ENCODE measurements at places on chromosomes 2 and 18.

GRCh38 chr2:37232131-37232933, 874 bp downstream of the NDUFAF7 start:
- DNase-seq, result peak; percentile 41

- DNase-seq, result no peak
These were observed 47.2 kb downstream of the EIF2AK3 start for GRCh38 chr2:88580088-88580487.

- peak; percentile 6 for DNase-seq
These were observed 111.4 kb upstream of the PGAP1 start for GRCh38 chr2:197037863-197038398.

DNA sequence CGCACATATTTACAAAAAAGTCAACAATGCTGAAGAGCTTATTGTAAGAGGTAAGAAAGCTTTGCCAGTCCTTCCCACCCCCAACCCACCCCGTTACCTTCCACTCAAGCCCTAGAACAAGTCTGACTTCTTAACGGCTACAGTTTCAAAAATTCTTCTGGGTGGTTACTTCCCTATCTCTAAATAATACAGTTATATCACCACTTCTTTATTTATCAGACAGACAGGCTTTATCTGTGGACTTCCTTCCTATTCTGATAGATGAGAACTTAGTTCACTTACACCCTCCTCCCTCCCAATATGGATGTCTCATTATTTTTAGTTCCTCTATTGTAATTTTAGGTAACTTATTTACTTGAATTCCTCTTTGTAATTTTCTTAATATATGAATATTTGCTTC, 26.7 kb upstream of the ACTR3 start:
- DNase-seq, result no peak

GRCh38 chr18:23211146-23211545, 75.9 kb downstream of the CABLES1 start:
- DNase-seq, result no peak

GRCh38 chr18:6355789-6356589, 58.7 kb downstream of the L3MBTL4 start:
- no peak for DNase-seq

DNA sequence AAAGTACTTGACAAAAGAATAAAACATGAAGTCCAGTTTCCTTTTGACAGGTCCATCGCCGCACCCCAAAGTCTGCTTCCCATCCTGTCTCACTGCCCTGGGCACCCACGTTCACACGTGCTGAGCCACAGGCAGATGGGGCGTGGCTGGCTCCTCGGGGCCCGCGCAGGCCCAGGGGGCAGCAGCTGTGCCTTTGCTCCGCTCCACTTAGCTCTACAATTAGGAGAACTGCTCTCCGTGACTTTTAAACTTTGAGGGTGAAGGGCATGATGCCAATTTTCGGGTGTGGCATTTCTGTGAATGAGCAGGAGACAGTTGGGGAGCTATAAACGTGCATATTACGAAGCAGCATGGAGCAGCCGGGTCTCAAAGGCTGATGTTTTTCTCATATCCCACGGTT, 152.4 kb downstream of the TDRD15 start:
- DNase-seq, result no peak

- DNase-seq, result no peak
These were observed 168.4 kb downstream of the EIPR1 start for GRCh38 chr2:3209258-3209657.

- peak; percentile 26 for DNase-seq
These were observed 91.6 kb downstream of the ITGB1BP1 start for GRCh38 chr2:9331704-9332103.

GRCh38 chr2:61512768-61513398, 25.3 kb downstream of the XPO1 start:
- no peak for DNase-seq

DNA sequence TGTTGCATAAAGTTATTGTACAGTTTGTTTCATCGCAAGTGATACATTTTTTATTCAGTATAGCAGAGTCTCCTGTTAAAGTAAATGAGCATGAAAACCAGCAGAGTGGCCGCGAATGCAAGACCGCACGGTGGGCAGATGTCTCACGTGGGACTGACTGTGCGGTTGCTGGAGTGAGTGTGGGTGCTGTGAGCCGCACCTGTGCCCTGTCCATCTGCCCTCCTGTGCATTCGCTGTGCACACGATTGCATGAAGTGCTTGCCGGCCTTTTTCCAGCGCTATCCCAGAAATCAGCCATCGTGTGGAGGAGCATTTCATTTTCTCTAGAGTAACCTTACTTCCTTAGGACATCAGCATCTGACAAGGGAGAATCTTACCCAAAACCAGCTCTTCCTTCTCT, 118.7 kb downstream of the RNF144A start:
- no peak for DNase-seq

- peak; percentile 57 for DNase-seq
These were observed 115.8 kb upstream of the NOSTRIN start for GRCh38 chr2:168686452-168687191.

GRCh38 chr2:197372592-197372991, 62.0 kb upstream of the ANKRD44 start:
- peak; percentile 50 for DNase-seq

DNA sequence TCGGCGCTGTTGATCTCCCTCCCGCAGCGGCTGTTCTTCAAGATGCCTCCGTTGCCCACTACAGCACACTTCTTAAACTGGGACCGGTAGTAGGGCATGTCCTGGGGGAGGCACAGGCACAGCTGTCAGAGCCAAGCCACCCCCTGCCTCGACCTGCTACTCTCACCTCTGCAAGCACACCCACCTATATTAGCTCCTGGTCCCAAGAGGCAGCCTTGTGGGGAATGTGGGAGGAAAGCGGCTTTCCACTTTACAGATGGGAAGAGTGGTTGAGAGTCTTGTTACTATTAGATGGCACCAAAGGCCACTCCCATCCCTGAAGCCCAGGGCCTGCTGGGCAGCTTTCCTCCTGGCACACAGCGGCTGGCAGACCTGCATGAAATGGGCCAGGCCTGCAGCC, 29.2 kb upstream of the LOXHD1 start:
- DNase-seq, result no peak

DNA sequence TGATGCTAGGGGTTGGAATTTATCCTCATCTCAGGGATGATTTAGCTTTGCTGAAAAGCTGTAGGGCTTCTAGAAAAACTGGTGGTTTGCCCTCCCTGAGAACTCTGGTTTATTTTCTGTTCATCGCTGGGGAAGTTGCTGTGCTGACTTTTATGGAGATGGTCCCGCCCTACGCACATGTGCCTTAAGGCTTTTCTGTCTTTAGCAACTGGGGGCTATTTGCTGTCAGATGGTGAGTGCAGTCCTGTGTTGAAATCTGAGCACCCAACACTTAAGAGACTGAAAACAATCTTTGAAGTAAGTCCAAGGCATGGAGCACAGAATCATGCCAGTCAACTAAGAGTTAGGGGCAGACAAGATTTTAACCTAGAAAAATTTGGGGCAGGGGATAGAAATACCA, 2148.4 kb upstream of the CELF4 start:
- DNase-seq, result no peak

GRCh38 chr2:113700186-113700841, 56.1 kb downstream of the SLC35F5 start:
- no peak for DNase-seq

DNA sequence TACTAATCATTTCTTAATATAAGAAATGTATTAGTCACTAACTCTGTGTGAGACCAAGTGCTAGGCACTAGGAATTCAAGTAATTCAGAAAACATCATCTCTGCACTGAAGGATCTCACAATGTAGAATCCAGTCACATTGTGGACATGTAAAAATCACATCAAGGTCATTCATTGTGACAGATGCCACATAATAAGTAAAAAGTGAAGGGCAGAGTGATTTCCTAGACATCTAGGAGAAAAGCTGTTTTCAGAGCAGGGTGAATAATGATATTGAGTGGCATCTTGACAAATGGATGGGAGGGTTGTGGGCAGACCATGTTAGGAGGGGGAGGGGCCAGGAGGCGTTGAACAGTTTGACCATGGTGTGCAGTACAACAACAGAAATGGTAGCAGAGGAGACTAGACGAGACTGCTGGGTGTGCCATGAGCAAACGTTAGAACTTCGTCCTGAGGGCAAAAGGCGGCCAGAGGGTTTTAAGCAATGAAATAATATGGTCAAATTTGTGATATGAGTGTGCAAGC, 93.8 kb downstream of the DTNA start:
- DNase-seq, result no peak

- no peak for DNase-seq
These were observed 126.6 kb upstream of the CWC22 start for GRCh38 chr2:180133736-180134135.

- DNase-seq, result peak; percentile 46
These were observed 98.0 kb downstream of the TRABD2A start for GRCh38 chr2:84782717-84783442.

DNA sequence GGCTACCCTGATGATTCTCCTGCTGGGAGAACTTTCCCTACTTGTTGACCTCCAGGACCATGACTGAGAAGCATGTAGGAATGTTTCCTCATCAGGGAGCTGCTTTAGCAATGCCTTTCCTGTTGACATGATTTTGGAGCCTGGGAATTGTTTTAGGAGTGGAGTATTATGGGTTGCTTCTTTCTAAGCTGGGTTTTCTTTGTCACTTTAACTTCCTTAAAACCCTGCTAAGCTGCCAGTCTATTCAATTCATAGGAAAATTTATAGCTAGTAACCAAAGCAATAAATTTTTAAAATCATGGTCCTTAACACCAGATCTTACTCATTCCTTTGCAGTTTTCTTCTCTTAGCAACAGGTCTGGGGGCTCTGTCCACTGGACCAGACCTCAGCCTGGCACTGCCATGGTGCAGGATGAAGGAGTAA, 125.6 kb upstream of the TACR1 start:
- DNase-seq, result peak; percentile 42
